GM23338 (cell line): ENCODE measurements at places on chromosomes 1 and 21. TPM values are rescaled to one million over a fixed set of nuclear protein-coding genes. Genes with fewer than 3 reads are reported as not detected.
A peak's percentile ranks its signal among the peaks of the same experiment; 100 is the strongest.

DNA sequence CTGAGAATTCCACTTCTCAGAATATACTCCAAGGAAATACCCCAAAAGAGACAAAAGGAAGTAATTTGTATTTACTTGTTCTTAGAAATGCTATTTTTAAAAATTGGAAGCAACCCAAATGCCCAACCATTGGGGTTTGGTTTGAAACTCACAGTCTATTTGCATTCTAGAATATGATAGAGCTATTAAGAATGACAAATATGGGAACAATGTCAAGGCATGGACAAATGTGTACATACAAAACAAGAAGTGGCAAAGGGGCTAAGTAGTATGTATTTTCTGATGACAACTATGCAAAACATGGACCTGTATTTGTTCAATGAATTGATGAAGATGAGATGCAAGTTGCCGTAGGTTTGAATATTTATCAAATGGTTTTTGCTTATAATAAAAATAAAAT lies 32.8 kb downstream of the KCNA2 start:
- no peak for DNase-seq

DNA sequence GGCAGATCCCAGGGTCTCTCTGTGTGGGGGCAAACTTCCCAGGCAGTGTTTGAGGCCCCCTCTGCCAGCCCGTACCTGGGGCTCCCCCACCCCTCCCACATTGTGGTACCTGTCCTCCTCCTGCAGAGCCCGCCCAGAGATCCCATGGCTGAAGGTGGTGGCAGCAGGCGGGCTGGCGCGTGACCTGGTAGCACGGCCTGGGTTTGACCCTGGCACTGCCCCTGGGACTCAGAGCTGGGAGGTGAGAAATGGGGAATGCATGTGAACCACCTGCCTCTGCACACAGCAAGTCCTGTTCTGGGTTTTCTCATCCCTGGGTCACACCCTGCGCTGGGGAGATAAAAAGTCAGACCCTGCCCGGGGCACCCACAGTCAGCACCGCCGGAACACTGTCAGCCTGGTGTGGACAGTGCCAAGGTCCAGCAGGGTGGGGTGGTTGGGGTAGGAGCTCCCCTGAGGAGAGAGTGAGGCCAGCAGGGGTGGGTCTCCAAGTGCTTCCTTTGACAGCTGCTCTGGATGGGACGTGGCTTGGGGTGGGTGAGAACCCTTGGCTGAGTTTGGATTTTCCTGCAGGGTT lies 11.8 kb downstream of the AGRN start:
- DNase-seq: no peak

DNA sequence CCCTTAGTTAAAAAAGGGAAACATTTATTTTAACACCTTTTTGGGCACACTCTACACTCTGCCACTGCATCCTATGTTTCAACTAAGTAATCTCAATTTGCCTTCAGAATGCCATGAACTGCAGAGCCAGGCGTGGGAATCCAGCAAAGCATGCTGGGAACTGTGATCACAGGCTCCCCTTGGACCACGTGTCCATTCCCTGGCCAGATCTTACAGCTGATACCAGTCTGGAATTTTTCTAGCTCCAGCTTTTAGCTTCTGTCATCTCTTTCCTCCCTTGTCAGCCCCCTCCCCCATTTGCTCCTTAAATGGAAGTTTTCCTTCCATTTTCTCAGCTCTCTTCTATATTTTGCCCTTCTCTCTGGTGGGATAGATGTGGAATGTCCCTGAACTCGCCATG lies 29.4 kb downstream of the RCSD1 start:
- no peak for DNase-seq

- no peak for DNase-seq
Observed at GRCh38 chr1:1117469-1117831, 1.6 kb upstream of the C1orf159 start.

GRCh38 chr1:245092638-245092976 lies 62.2 kb upstream of the KIF26B start:
- DNase-seq: no peak

DNA sequence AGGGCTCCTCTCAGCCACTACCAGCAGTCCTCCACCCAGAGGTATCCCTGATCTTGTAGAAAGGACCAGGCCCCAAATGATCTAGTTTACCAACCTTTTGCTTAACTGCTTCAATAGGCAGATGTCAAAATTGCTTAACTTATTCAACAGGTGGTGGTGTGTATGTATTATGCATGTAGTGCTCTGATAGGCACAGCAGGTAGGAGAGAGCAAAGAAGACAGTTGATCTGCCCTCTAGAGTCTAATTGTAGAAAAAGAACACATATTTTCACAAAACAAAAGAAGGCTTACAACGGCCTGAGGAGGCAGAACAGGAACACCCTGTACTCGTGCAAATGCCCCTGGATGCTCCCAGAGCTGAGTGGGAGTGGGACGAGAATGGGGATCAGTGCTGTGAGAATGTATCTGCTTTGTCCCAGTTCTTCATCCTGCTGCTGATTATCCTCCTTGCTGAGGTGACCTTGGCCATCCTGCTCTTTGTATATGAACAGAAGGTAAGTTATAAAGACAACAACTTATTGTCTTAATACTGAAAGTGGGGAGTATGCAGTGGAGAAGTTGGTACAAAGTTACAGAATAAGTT lies 21.1 kb downstream of the CD53 start:
- DNase-seq: no peak

- DNase-seq: no peak
Observed at GRCh38 chr1:248828845-248829244, 3.1 kb upstream of the SH3BP5L start.

- DNase-seq: no peak
Observed at GRCh38 chr1:192888574-192888973, 79.7 kb downstream of the RGS2 start.

DNA sequence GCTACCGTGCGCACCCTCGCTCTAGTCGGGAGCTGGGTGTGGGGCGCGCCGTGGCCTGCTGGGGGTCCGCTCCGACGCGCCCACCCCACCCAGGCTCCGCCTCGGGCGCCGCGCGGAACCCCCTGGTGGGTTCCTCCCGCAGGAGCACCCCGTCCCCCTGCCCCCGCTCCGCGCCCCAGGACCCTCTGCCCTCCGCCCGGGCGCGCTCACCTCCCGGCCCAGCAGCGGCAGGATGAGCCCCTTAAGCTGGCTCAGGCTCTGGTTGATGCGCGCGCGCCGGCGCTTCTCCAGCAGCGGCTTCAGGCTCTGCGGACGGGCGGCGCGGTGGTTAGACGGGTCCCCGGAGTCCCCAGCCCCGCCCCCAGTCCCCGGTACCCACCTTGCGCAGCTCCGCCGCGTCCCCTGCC lies 319 bp downstream of the HES2 start:
- DNase-seq: peak; percentile 84

GRCh38 chr1:25430967-25431881 lies 527 bp downstream of the MACO1 start:
- DNase-seq: peak; percentile 66

DNA sequence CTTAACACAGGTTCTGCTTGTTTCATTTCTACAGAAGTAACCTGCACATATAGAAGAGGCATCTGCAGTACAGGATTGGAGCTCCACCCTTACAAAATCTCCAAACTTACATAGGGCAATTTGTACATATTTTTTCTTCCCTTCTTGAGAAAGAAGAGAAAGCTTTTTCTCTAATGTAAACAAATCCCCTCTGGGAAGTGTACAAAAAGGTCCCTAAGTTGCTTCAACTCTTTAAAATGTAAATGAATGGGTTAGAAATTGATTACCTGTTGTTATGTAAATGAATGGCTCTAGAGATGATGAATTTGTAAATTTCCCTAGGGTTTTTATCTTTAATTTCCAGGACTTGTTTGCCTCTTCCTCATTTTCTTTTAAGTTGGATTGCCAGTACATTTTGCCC lies 1183.7 kb downstream of the MRPL39 start:
- peak; percentile 3 for DNase-seq

DNA sequence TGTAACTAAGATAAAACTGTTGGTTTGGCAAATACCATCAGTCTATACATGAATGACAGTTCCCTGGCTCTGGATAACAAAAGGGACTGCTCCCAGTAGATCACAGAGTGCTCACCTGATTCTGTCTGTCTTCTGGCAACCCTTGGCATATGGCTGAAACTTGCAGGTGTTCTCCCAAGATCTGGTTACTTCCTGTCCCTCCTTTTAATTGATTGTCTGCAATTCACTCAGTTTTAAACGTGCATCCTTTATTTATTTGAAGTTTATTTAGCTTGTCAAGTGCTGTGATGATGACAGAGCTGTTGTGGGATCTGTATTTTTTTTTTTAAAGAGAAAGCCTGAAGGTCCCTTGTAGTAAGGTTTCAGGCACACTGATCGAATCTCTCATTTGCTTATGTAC lies 3.4 kb downstream of the KCNA3 start:
- DNase-seq: no peak

DNA sequence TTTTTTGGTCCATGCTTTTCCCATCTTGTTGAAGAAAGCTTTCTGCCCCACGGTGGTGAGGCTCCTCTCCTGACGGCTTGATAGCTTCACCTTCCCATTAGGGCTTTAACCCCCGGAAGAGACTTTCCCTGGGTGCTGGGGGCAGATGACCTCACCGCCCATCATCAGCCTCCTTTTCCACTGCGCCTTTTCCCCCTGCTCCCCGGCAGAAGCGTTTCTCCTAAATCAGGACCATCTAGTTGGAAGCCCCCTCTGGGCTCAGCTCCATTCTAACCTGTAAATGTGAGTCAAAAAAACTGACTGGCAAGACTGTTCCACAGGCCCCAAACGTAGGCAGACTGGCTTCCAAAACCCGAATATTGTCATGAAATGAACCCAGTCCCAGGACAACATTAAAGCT lies 6.7 kb downstream of the POFUT2 start:
- no peak for DNase-seq

- DNase-seq: no peak
Observed at GRCh38 chr1:235101558-235102258, 26.9 kb downstream of the TOMM20 start.

GRCh38 chr1:6948416-6948815 lies 163.2 kb downstream of the CAMTA1 start:
- DNase-seq: no peak

DNA sequence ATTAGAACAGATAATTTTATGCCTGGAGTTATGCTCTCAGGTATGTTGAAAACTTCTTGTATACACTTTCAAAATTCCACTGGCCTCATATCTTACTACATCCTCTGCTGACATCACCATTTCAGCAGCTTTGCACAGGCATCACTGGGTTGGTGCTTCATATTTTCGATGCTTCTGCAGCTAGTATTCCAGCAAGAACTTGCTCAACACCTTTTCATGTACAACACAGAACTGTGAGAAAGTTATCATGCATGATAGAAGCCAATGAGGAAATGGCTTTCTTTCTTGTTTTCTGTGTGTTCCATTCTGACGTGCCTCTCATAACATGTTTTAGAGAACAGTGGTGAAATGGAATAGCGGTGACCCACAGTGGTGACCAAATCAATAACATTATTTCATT lies 5.1 kb upstream of the GBP5 start:
- no peak for DNase-seq

GRCh38 chr1:9244501-9245229 lies 10.1 kb downstream of the H6PD start:
- no peak for DNase-seq

DNA sequence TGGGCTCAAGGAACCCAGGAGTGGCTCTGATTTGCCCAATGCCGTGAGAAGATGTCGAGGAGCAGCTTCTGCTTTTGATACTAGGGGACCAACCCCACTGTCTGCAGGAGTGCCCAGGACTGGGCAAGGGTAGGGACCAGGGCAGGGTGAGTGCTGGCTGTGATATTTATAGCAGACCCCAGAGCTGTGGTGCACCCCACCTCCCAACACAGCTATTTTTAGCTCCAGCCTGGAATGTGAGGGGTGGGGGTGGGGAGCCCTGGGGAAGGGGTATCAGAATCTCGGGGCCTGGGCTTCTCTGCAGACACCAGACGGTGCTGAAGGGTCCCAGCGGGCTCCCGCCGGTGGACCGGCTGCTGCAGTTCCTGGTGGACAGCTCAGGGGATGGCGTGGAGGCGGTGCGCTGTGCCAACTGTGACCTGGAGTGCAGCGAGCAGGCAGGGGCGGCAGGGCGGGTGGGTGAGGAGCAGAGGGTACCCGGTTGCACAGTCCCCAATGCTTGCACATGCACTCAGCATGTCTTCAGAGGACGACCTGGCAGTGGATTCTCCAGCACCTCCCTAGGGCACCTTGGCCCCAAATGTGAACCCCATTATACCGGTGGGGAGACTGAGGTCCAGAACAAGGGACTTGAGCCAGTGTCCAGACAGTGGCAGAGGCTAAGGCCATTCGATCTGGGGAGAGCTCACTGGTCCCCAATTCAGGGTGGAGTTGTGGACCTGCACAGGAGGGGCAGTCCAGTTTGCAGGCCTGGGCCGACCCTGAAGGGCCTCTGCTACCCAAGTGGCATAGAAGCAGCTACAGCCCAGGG lies 1.4 kb downstream of the RNF207 start:
- DNase-seq: no peak

DNA sequence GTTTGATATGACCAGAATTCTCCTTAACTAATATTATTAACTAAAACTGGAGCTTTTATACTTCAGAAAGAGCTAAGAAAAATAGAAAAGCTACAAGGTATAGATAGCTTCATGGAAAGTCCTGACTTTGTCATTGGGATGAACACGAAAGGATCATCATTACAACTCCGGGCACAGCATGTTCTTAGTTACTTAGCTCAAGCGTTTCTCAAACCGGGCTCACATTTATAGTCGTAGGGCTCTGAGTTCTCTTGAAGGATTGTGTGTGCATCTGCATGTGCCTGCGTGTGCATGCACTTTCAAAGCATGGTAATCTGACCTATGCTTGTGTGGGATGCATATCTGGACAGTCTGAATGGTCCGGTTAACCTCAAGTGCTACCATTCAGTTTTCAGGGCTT lies 20.4 kb upstream of the MAP10 start:
- DNase-seq: no peak

- DNase-seq: peak; percentile 82
Observed at GRCh38 chr1:35220976-35221375, 28.0 kb upstream of the SFPQ start.

- DNase-seq: no peak
Observed at GRCh38 chr1:208445758-208446203, 201.6 kb upstream of the PLXNA2 start.

DNA sequence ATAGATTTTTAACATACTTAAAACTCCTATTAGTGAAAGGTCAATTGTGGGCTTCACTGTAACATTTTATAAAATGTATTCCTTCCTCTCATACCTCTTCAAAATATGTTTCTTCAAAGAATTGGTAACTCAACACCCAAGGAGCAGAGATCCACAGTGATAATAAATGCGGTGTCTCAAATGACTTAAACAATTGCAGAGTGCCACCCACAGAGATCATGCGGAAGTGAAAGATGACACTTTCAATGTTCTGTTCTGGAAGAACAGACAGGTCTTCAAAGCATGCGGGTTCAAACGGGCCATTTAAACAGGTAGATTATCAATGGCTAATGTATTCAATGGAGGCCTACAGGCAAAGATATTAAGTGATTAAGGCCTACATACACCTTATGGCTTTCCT lies 157.0 kb upstream of the GREM2 start:
- DNase-seq: peak; percentile 7

- DNase-seq: no peak
Observed at GRCh38 chr1:112798292-112798691, 83.2 kb upstream of the PPM1J start.

- peak; percentile 64 for DNase-seq
Observed at GRCh38 chr1:62401034-62401760, 35.7 kb upstream of the USP1 start.

The S100A12 gene
- total RNA-seq: not detected in 2 replicates

The CR2 gene
- 4.4 and 5.4 TPM in 2 replicates for total RNA-seq

The P3H1 gene
- total RNA-seq: 67.1 and 75.1 TPM in 2 replicates

The PLCH2 gene
- 0.08 and 0.31 TPM in 2 replicates for total RNA-seq

The CSMD2 gene
- 16.6 and 18.8 TPM in 2 replicates for total RNA-seq

The TEDDM1 gene
- not detected in 2 replicates for total RNA-seq

The RNASEL gene
- total RNA-seq: 0.85 and 0.94 TPM in 2 replicates
